NT2/D1 (cell line): ENCODE measurements at places on chromosomes 5 and 9.

DNA sequence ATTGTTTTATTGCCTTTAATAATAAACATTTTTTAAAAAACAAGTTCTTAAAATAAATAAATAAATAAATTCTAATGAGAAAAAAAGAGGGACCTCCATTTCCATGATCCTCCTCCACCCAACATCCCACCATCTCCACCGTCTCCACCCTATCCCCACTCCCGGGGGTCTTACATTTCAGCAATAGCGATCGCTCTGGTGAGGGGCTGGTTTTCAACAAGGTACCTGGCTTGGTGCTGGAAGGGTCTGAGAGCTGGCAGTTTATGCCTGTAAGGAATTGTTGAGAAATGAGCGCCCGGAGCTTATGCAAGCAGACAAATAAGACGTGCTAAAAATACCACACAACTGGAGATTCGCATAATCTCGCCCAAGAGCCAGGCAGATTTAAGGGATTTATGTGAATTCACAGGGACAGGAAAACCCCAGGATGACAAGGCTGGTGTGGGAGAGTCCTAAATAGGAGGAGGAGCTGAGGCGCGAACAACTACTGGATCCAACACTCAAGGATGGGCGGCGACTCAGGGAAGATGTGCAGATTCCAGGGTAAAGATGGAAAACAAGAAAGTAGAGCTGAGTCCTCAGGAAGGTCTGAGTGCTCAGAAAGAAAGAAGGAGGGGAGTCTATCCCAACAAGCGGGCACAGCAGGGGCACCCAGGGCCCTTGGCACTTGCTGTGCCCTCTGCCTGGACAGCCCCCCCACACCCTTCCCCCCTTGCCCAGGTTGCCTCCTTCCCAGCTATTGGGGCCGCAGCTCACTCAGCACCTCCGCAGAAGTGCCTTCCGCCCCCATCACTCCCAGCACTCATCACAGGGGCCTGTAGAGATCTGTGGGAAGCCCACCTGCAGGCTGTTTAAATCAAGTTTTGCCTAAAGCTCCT, 27.0 kb downstream of the TRIM14 start:
- DNase-seq, result no peak

DNA sequence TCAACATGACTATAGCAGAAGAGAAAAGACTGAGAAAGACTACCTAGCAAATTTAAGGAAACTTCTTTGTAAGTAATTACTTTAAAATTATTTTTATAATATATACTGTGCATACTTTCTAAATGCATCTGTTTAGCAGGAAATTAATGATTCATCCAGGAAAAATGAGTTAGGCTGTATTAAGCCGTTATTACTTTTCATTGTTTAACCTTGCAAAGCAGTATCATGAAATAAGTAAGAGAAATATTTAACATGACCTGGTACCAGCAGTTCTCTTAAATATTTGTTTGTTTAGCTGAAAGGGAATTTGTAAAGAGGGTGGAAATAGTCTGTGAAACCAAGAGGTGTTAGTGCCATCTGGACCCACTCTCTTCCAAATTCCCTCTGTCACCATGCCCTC, 175.0 kb downstream of the GNAQ start:
- DNase-seq, result no peak

GRCh38 chr5:14256026-14256690, 113.0 kb downstream of the TRIO start:
- no peak for DNase-seq

GRCh38 chr5:172345881-172346280, 62.3 kb upstream of the UBTD2 start:
- no peak for DNase-seq

GRCh38 chr9:91360551-91361290, 997 bp downstream of the AUH start:
- peak; percentile 68 for DNase-seq

DNA sequence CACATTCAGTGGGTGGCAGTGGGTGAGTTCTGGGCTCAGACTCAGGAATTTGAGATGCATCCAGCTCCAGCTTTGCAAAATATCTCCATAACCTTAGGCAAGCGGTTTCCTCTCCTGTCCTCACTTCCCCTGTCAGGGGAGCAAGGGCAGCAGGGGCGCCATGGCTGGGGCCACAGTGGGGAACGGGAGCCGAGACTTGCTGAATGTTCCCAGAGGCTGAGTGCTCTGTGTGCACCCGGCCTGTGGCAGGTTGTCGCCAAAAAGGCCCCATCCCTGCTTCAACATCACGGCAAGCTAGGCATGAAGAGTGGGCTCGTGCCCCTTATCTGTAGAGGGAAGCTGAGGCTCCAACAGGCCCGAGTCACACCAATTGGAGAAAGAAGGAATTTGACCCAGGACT, 268.8 kb downstream of the NSG2 start:
- DNase-seq, result no peak
